Hepatocyte (in vitro differentiated cells): ENCODE measurements at places on chromosomes 16 and 17.

DNA sequence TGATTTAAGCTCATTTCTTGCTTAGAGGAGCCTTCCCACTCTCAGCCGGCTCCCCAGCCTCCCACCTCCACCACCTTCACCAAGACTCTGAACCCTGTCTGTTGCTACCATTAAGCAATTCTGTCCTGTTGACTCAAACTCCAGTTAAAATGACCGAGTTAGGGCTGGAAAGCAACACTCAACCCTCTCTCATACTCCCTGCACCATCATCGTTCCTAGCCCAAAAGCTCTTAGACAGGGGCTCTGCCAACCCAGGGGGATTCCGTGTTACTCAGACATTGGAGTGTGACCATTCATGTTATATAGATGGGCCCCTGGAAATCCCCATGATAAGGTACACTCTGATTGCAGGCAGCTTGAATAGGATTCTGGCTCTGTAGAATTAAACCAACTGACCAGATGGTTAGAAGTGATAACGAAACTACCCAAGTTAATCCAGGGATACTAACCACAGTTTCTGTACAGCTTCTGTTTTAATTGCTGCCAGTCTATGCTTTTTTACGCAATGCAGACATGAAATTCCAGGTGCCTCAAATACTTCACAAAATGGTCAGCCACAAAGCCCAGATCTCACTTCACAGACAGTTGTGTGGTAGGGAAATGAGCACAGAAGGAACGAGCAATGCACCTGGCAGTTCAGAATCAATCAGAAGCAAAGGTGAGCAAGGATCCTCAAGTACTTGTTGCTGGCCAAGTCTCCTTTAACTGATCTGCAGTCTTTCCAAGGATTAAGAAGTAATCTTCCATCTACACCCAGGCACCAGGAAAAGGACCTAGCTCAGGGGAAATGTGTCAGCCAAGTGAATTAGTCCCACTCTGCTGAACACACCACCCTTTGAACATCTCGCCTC, 2.1 kb downstream of the SSTR2 start:
- no peak for DNase-seq

GRCh38 chr17:72617557-72617956, 474.9 kb downstream of the SLC39A11 start:
- DNase-seq: no peak

- no peak for DNase-seq
These were observed 2.4 kb downstream of the HDAC5 start for GRCh38 chr17:44120851-44121605.

GRCh38 chr16:1998360-1998835, 8.6 kb downstream of the SYNGR3 start:
- DNase-seq: no peak

DNA sequence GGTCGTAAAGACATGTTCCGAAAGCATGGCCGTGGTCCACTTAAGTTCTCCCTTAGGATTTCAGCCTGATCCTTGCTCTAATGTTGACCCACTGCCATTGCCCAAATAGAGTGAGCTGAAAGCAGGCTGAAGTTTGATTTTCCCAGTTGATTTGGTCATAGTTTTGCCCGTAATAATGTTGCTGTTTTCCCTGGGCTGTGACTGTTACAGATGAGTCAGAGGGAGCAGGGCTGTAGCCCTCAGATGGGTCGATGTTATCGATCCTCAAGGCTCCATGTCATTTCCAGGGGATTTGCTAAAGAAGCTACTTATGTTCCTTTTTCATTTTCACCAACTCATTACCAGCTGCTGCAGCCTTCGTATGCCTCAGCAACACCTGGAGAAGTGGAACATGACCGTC, 169.0 kb upstream of the ZFHX3 start:
- no peak for DNase-seq

DNA sequence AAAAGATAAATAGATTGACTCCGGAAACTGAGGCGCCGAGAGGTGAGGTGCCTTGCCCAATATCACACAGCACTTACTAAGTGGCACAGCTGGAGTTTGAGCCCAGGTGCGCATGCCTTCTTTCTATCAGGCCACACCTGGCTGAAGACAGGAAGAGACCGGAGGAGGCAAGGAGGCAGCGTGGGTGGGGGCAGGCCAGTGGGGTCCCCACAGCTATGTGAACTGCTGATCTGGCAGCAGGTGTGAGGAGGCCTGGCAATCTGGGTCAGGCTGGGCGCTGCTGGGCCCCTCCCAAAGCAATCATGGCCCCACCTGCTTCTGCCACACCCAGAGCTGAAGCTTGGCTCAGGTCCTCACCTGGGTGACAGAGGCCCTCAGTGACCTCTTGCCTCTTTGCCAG, 1.9 kb upstream of the GDPD3 start:
- DNase-seq: peak; percentile 61
